ENCODE measurements at places on chromosomes 3 and 15. TPM values are rescaled to one million over a fixed set of nuclear protein-coding genes. Genes with fewer than 3 reads are reported as not detected.

MINAR1 gene
- total RNA-seq = 0.51 TPM

DNA sequence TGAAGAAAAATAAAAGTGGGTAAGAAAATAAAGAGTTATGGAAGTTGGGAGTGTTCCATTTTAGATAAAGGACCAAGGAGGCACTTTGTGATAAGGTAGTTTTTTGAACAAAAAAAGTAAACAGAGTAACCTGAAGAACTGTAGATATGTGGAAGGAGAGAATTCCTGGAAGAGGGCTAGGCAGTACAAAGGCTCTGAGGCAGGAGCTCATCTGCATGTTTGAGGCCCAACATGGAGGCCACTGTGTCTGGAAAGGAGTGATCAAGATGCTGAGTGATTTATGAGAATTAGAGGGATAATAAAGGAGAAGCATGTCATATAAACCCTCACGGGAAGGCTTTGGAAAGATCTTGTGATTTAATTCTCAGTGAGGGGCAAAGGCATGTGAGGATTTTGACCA lies 126.5 kb downstream of the DTWD1 start:
- DNase-seq = no peak

IFT57 gene
- total RNA-seq = 25.7 TPM

GRCh38 chr15:25985165-25985564 lies 122.0 kb upstream of the ATP10A start:
- no peak for DNase-seq

DNA sequence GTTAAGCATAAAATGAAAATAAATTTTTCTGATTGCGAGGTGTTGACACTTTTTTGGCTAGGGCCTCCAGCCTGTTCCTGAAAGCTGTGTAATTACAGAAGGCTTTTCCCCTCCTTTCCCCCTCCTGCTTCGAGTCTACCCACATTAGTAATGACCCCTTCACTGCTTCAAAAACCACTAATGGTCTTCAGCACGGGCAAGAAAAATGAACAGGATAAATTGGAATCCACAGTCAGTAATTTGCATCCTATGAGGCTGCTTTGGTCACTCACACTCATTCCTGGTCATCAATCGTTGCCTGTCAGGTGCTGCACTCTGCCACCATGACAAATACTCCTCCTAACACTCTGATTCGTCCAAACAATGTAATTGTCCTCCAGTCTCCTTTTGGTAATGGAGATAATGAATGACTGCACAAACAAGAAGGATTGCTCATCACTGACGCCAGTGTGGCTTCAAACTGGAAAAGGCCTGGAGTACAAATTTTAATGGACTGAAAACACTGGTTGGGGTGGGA lies 148.6 kb downstream of the MEIS2 start:
- no peak for DNase-seq

CHRNB4 gene
- total RNA-seq = not detected

- no peak for DNase-seq
These were observed 18.0 kb downstream of the NRG4 start for GRCh38 chr15:75994220-75994619.

Measured in dermis blood vessel endothelial cell (primary cell).